ENCODE measurements at places on chromosomes 7 and 10.

- no peak overlapping the region for H3K4me3 ChIP-seq
- H3K27me3 ChIP-seq = no peaks in the 10 kb centered on the region
- H3K27ac ChIP-seq = no peak overlapping the region
These were observed 142.0 kb downstream of the ARID5B start for GRCh38 chr10:62043421-62044021.

DNA sequence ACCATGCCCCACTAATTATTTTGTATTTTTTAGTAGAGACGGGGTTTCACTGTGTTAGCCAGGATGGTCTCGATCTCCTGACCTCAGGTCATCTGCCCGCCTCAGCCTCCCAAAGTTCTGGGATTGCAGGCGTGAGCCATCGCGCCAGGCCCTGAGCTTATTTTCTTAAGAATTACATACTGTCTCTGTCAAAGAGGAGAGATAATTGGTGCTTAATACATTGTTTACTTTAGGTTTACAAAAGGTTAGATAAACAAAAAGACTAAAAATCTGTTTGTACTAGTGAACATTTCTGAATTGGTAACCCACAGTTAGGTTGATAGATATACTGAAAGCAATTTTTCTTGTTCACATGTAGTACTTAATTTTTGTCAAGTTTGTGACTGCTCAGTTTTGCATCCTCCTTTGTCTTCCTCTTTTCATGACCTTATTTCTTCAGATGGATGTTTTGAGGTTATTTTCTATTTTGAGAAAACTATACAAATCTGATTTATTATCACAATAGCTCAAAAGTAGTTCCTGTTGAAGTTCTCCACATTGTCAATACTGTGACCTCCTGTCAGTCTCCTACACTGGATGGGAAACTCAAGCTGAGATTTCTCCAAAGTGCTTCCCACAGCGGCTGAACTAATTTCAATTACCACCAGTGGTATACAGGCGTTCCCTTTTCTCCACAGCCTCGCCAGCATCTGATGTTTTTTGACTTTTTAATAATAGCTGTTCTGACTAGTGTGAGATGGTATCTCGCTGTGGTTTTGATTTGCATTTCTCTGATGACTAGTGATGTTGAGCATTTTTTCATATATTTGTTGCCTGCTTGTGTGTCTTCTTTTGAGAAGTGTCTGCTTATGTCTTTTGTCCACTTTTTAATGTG is 22.5 kb downstream of the HHEX start:
- H3K27ac ChIP-seq = no peak overlapping the region
- peaks cover 17% of the 10 kb centered on the region for H3K27me3 ChIP-seq
- H3K36me3 ChIP-seq = no peaks in the 10 kb centered on the region
- H3K4me1 ChIP-seq = no peaks in the 10 kb centered on the region
- no peak for DNase-seq

- peaks cover 12% of the 10 kb centered on the region for H3K4me1 ChIP-seq
- DNase-seq = no peak
- H3K27ac ChIP-seq = no peak overlapping the region
- no peaks in the 10 kb centered on the region for H3K36me3 ChIP-seq
- no peaks in the 10 kb centered on the region for H3K27me3 ChIP-seq
- H3K4me3 ChIP-seq = no peak overlapping the region
These were observed 14.7 kb upstream of the ASB4 start for GRCh38 chr7:95471071-95471470.

- H3K4me3 ChIP-seq = no peak overlapping the region
- H3K27me3 ChIP-seq = peaks cover 6% of the 10 kb centered on the region
- H3K4me1 ChIP-seq = no peaks in the 10 kb centered on the region
- no peak for DNase-seq
These were observed 6.9 kb downstream of the MMD2 start for GRCh38 chr7:4951903-4952636.

DNA sequence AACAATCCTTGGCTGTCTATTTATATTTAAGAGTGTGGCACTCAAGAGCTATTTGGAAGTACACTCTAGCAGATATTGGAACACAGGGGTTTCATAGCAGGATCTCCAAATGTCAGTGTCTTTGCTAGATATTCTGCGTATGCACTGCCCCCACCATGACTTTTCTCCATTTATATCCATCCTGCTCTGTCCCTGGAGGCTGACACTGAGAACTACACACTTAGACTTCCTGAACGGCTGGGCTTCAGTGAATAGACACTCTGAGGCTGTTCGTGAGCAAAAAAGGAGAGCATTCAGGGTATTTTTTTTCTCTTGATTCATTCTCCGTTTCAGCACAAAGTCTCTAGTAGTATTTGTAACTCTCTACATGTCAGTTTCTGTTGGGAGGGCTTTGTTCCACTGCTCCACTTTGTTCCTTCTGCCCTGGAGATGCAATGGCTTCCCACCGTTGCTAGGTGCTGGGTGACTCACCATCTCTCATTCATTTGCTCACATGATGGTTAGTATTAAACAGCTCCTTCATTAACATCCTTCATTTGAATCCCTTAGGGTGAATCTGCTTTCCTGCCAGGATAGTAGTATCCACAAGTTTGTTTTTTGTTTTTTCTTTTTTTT is 155.9 kb upstream of the SLC13A1 start:
- H3K27ac ChIP-seq = no peak overlapping the region
- no peak overlapping the region for H3K4me3 ChIP-seq
- no peaks in the 10 kb centered on the region for H3K27me3 ChIP-seq
- no peak for DNase-seq

- H3K4me1 ChIP-seq = no peaks in the 10 kb centered on the region
- H3K27me3 ChIP-seq = no peaks in the 10 kb centered on the region
- H3K27ac ChIP-seq = no peak overlapping the region
- peak; percentile 30 for DNase-seq
These were observed 210.9 kb downstream of the DGKB start for GRCh38 chr7:14691597-14692203.

- DNase-seq = no peak
- no peak overlapping the region for H3K4me3 ChIP-seq
- no peak overlapping the region for H3K27ac ChIP-seq
- H3K36me3 ChIP-seq = no peaks in the 10 kb centered on the region
- peaks cover 17% of the 10 kb centered on the region for H3K27me3 ChIP-seq
These were observed 140.6 kb downstream of the KCNMA1 start for GRCh38 chr10:77496941-77497420.

GRCh38 chr10:119642556-119643111 is 8.5 kb upstream of the BAG3 start:
- no peaks in the 10 kb centered on the region for H3K36me3 ChIP-seq
- peak overlapping the region; percentile 24 for H3K27ac ChIP-seq
- no peak for DNase-seq
- no peak overlapping the region for H3K4me3 ChIP-seq
- peaks cover 7% of the 10 kb centered on the region for H3K27me3 ChIP-seq
- peaks cover 2% of the 10 kb centered on the region for H3K4me1 ChIP-seq

DNA sequence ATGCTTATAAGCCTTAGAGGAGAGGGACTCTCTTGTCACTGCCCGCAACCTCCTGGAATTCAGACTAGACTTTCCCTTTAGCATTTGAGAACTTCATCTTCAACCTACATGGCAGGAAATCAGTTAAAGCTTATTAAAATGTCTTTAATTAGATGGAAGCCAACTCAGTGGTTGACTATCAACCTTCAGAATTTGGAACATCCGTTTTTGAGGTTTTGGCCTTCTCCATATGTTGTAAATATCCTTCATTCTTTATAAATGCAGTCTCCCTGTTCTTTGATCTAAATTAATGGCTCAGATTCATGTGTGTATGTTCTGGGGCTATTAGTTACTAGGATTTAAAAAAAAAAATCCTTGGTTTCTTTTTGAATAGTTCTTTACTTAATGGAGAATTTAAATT is 85.0 kb downstream of the ANKRD61 start:
- no peak overlapping the region for H3K4me3 ChIP-seq
- no peaks in the 10 kb centered on the region for H3K27me3 ChIP-seq
- H3K27ac ChIP-seq = no peak overlapping the region
- H3K36me3 ChIP-seq = peaks cover 59% of the 10 kb centered on the region
- no peaks in the 10 kb centered on the region for H3K4me1 ChIP-seq

DNA sequence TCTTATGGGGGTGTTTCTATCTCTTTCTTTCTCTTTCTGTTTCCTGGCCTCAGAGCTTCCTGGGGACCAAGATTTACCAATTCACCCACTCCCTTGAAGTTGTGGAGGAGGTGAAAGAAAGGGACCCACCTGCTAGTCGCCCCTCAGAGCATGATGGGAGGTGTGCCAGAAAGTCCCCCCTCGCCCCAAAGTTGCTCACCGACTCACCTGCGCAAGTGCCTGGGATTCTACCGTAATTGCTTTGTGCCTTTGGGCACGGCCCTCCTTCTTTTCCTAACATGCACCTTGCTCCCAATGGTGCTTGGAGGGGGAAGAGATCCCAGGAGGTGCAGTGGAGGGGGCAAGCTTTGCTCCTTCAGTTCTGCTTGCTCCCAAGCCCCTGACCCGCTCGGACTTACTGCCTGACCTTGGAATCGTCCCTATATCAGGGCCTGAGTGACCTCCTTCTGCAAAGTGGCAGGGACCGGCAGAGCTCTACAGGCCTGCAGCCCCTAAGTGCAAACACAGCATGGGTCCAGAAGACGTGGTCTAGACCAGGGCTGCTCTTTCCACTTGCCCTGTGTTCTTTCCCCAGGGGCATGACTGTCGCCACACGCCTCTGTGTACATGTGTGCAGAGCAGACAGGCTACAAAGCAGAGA is 12.2 kb downstream of the AQP1 start:
- no peaks in the 10 kb centered on the region for H3K4me1 ChIP-seq
- no peak overlapping the region for H3K27ac ChIP-seq
- H3K27me3 ChIP-seq = no peaks in the 10 kb centered on the region
- no peaks in the 10 kb centered on the region for H3K36me3 ChIP-seq
- H3K4me3 ChIP-seq = no peak overlapping the region

- H3K4me1 ChIP-seq = no peaks in the 10 kb centered on the region
- H3K27me3 ChIP-seq = no peaks in the 10 kb centered on the region
- H3K27ac ChIP-seq = no peak overlapping the region
These were observed 36.3 kb upstream of the NOBOX start for GRCh38 chr7:144439717-144440205.

- peaks cover 7% of the 10 kb centered on the region for H3K27me3 ChIP-seq
- DNase-seq = no peak
- H3K27ac ChIP-seq = no peak overlapping the region
- no peaks in the 10 kb centered on the region for H3K36me3 ChIP-seq
These were observed 50.1 kb upstream of the GDF10 start for GRCh38 chr10:47249881-47250280.

GRCh38 chr10:129583831-129584230 is 116.8 kb downstream of the MGMT start:
- no peaks in the 10 kb centered on the region for H3K4me1 ChIP-seq
- H3K4me3 ChIP-seq = no peak overlapping the region
- no peak overlapping the region for H3K27ac ChIP-seq
- no peaks in the 10 kb centered on the region for H3K27me3 ChIP-seq

- no peak overlapping the region for H3K27ac ChIP-seq
- no peaks in the 10 kb centered on the region for H3K4me1 ChIP-seq
- H3K4me3 ChIP-seq = no peak overlapping the region
- H3K27me3 ChIP-seq = peaks cover 13% of the 10 kb centered on the region
- no peaks in the 10 kb centered on the region for H3K36me3 ChIP-seq
- no peak for DNase-seq
These were observed 46.8 kb downstream of the CAMK2B start for GRCh38 chr7:44278451-44279161.

- peak; percentile 51 for DNase-seq
- H3K27me3 ChIP-seq = no peaks in the 10 kb centered on the region
- no peaks in the 10 kb centered on the region for H3K4me1 ChIP-seq
- no peaks in the 10 kb centered on the region for H3K36me3 ChIP-seq
- no peak overlapping the region for H3K27ac ChIP-seq
- H3K4me3 ChIP-seq = peak overlapping the region; percentile 56
These were observed 8.6 kb upstream of the CRYGN start for GRCh38 chr7:151448261-151449252.

GRCh38 chr10:25804505-25804904 is 129.5 kb upstream of the MYO3A start:
- no peak overlapping the region for H3K27ac ChIP-seq
- peaks cover 2% of the 10 kb centered on the region for H3K27me3 ChIP-seq
- no peak for DNase-seq
- no peak overlapping the region for H3K4me3 ChIP-seq
- H3K4me1 ChIP-seq = no peaks in the 10 kb centered on the region
- H3K36me3 ChIP-seq = no peaks in the 10 kb centered on the region

- H3K4me3 ChIP-seq = no peak overlapping the region
- no peaks in the 10 kb centered on the region for H3K36me3 ChIP-seq
- H3K4me1 ChIP-seq = peaks cover 56% of the 10 kb centered on the region
- H3K27me3 ChIP-seq = no peaks in the 10 kb centered on the region
These were observed 5.3 kb upstream of the GIMAP5 start for GRCh38 chr7:150731916-150732315.

DNA sequence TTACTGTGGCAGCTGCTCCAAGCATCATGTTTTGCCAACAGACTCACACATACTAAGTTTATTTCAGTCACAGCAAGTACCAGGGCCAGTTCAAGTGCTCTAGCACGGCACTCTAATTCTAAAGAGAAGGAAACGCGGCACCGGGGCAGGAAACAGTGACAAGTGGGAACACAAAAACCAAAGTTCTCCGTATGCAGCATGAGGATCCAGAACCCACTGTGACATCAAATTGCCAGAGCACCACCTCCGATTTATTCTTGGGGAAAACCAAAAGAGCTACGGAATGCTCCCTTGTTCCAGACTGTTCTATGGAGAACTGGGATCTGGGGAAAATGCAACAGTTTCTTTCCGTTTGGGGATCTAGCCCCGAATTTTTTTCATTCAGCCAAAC is 448 bp upstream of the PTER start:
- H3K27me3 ChIP-seq = no peaks in the 10 kb centered on the region
- DNase-seq = peak; percentile 18
- no peaks in the 10 kb centered on the region for H3K36me3 ChIP-seq

DNA sequence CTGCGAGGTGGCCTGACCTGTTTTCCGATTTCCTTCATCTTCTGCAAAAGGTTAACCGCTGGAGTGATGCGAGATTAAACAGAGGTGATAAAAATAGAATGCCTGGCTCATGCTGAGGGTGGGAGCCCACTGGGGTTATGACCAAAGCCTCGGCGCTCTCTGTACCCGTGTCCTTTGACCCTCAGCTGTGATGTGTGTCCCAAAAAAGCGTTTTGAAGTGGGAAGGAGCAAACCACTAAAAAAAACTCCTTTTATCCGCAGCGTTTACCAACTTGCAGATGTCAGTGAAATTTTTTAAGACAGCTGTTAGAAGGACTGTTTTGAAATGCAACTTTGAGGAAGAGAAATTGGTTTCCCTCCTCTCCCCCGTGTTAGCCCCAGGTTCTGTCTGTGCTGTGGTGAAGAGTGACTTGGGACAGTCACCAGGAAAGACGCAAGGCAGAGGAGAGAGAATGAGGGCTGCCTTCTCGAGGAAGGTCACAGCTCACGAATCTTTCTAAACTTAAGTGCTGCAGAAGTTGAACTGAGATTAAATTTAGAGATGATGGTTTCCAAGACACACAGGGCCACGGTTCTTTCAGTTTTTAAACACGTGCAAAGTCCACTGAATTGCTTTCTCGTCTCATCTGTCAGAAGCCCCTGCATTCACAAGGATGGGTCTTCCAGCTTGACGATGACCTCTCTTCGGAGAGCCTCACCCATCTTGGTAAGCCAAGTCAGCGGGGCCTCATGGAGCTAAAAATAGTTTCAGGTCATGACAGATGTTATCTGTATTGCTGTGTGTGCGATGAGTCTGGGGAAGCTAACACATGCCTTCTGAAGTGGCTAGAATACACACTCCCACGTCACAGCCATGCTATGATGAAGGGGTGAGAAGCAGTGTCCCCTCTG is 27.6 kb downstream of the AMZ1 start:
- no peaks in the 10 kb centered on the region for H3K36me3 ChIP-seq
- H3K27me3 ChIP-seq = no peaks in the 10 kb centered on the region
- H3K27ac ChIP-seq = peak overlapping the region; percentile 35
- peaks cover 82% of the 10 kb centered on the region for H3K4me1 ChIP-seq
- no peak for DNase-seq

All from T-cell (primary cell).